H4 (cell line): ENCODE measurements at places on chromosomes 16 and 17. TPM values are rescaled to one million over a fixed set of nuclear protein-coding genes. Genes with fewer than 3 reads are reported as not detected.

- no peak for DNase-seq
Observed at GRCh38 chr17:72346306-72346705, 225.5 kb downstream of the SOX9 start.

DNA sequence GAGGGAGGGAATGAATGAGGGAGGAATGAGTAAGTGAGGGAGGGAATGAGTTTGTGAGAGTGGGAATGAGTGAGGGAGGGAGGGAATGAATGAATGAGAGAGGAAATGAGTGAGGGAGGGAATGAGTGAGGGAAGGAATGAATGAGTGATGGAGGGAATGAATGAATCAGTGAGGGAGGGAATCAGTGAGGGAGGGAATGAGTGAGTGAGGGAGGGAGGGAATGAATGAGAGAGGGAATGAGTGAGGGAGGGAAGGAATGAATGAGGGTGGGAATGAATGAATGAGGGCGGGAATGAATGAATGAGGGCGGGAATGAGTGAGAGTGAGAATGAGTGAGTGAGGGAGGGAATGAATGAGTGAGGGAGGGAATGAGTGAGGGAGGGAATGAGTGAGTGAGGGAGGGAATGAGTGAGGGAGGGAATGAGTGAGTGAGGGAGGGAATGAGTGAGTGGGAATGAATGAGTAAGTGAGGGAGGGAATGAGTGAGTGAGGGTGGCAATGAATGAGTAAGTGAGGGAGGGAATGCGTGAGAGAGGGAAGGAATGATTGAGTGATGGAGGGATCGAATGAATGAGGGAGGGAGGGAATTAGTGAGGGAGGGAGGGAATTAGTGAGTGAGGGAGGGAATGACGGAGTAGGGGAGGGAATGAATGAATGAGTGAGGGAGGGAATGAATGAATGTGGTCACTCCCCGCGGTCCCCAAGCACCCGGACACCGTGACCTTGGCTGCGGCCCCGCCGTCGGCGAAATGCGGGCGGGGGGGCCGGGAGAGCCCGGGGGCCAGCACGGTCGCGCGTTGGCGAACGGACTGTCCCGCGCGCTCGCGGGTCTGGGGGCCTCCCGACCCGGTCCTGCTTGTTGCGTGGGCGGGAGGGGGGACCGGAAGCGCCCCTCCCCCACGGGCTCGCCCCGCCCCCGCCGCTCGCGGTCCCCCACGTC is 1.1 kb upstream of the UBE2I start:
- peak; percentile 71 for DNase-seq

GRCh38 chr17:32529604-32530003 is 42.8 kb downstream of the CDK5R1 start:
- no peak for DNase-seq

- no peak for DNase-seq
Observed at GRCh38 chr17:59751955-59752413, 44.5 kb downstream of the VMP1 start.

GRCh38 chr17:57626520-57627210 is 118.4 kb downstream of the CCDC182 start:
- DNase-seq: no peak

GRCh38 chr16:72285324-72285723 is 113.4 kb upstream of the PMFBP1 start:
- no peak for DNase-seq

DNA sequence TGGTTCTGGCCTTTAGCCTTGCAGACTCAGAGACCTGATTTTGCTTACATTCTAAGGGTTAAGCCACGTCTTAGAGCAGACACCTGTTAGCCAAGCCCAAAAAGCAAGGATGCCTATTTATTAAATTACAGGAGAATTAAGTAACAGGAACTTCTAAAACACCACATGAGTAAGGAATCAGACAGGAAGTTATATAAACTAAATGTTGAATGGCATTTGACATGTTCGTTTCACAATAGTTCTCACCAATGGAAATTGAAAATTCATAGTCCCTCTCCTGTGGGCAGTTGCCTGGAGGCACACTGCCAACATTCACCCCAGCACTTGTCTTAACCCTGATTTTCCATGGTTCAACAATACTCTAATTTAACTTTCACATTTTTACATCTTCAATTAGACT is 9.0 kb downstream of the KRTAP9-7 start:
- no peak for DNase-seq

GRCh38 chr16:64975821-64976220 is 146.0 kb downstream of the CDH11 start:
- DNase-seq: no peak

GRCh38 chr16:17353561-17353960 is 117.2 kb downstream of the XYLT1 start:
- DNase-seq: no peak

GRCh38 chr16:82639666-82640336 is 13.0 kb downstream of the CDH13 start:
- peak; percentile 61 for DNase-seq

DNA sequence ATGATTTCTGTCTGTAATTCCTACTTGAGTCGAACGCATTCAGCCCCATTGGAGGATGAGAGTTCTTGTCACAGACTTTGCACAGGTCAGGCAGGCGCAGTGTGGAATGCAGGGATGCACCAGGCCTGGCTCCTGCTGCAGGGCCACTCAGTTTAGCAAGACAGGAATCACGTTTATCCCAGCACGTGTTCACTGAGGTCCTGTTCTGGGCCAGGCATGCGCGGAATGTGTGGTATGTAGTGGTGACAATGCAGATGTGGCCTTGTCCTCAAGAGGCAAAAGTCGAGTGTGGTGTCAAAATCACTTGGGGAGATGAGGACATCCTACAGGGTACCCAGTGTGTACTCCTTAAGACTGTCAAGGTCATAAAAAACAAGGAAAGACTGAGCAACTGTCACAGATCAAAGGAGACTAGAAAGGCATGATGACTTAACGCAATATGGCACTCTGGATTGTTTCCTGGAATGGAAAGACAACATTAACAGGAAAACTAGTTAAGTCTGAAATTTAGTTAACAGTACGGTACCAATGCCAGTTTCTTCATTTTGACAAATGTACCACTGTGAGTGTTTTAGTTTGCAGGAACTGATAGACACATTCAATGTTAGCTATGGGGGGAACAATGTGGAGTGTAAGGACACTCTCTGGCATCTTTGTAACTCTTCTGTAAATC is 121.5 kb upstream of the ADAMTS18 start:
- peak; percentile 11 for DNase-seq

Gene KRTAP2-3
- 0.21 TPM in 1 of 2 replicates, not detected in the other for total RNA-seq

Gene KRT33B
- total RNA-seq: not detected in 2 replicates

Gene EXOC3L1
- not detected in 2 replicates for total RNA-seq
